Right hindlimb (tissue), 1 donor: ENCODE measurements at places on chromosomes 7 and 10.

GRCh38 chr10:19974138-19974537 is 157.9 kb downstream of the PLXDC2 start:
- DNase-seq = peak; percentile 44

DNA sequence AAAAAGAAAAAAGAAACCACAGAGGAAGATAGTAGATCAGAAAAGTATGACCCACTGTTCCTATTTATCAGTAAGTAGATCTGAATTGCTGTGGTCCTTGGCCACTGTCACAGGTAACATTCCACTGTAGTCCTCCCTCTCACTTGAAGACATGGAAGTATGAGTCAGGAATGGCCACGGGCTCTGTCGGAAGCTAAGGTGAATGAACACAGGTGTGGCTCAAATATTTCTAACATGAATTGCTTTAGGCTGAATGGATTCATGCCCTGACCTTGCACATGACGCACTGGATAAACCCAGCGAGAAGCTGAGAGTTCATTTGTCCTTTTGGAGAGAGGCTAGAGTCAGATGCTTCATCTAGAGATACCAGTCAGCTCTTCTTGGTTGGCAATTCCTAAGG is 224.5 kb upstream of the SP8 start:
- DNase-seq = no peak

GRCh38 chr10:111204838-111205237 is 128.0 kb downstream of the ADRA2A start:
- DNase-seq = no peak

GRCh38 chr7:116955340-116955739 is 2.0 kb downstream of the ST7 start:
- no peak for DNase-seq

GRCh38 chr10:49594594-49594993 is 15.5 kb upstream of the SLC18A3 start:
- DNase-seq = peak; percentile 54

DNA sequence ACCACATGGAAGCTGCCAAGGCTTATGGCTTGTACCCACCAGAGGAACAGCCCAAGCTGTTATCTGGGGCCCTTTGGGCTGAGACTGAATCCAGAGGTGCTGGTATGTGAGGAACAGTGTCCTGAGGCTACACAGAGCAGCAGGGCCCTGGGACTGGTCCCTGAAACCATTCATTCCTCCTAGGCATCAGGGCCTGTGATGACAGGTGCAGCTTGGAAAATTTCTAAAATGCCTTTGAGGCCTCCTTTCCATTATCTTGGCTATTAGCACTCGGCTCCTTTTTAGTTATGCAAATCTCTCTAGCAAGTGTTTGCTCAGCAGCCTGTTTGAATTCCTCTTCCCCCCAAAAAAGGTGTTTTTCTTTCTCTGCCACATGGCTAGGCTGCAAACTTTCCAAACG is 1151.7 kb upstream of the LRRN3 start:
- DNase-seq = no peak

- DNase-seq = peak; percentile 18
Observed at GRCh38 chr7:22720791-22721786, 5.9 kb upstream of the IL6 start.

GRCh38 chr10:62978482-62978881 is 154.6 kb upstream of the NRBF2 start:
- DNase-seq = no peak

- DNase-seq = no peak
Observed at GRCh38 chr10:122998934-122999333, 9.7 kb downstream of the IKZF5 start.

DNA sequence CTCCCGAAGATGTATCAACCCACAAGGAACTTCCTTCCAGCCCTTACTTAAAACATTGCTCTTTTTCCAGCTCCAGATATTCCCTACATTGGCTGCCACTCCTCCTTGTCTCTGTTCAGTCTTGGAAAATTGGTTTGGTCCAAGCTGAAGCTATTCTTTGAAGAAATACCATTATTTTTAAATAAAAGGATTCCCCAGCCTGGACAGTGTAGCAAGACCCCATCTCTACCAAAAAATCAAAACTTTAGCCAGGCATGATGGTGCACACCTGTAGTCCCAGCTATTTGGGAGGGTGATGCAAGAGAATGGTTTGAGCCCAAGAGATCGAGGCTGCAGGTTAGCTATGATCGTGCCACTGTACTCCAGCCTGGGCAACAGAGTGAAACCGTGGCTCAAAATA is 159.8 kb downstream of the CUX1 start:
- no peak for DNase-seq

- DNase-seq = no peak
Observed at GRCh38 chr7:123004931-123005330, 9.4 kb upstream of the TAS2R16 start.

DNA sequence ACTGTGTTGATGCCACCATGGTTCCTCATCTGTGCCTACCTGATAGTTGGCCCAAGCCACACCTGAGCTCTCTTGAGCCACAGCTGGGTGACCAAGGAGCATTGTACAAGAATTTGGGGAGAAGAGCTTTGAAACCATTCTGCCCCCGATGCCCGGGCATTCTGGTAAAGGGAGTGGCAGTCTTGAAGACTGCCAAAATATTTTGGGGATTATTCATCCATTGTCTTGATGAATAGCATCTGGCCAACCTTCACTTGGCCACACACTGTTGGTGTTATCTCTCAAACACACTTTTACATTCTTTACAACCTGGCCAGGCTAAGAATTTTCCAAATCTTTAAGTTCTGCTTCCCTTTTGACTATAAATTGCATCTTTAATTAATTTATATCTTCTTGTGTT is 113.1 kb upstream of the PCBD1 start:
- DNase-seq = no peak

DNA sequence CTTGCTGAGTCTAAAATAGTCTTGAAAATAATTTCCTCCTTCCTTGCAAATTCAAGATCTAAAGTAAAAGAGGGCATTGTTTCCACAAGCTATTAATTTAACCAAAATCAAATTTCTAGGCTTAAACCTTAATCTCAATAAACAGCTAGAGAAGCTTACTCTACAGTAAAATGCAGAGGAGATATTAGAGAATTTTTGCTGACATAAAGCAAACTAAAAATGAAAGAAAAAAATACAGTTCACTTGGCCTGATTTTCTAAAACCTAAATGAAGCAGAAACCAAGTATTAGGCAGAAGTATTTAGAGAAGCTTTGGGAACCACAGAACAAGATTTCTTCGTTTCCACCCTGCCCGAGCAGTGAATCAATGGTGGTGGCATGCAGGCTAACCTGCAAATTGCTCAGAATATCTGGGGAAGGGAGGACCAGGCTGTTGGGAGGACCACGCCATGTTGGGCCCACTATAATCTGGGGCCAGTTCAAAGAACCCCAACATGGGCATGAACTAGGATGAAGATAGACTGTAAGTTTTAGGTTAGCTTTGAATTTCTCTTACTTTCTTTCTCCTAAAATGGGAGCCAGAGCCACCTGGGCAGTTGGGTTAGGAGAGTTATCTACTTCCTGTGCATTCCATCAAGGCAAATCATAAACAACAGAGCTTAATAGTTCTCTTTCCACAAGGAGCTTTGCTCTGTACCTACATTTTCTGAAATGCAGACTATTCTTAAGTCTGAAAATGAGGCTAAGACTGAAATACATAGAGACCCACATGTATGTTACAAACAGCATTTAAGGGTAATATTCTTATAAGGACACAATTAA is 4.1 kb downstream of the LAMB1 start:
- no peak for DNase-seq

DNA sequence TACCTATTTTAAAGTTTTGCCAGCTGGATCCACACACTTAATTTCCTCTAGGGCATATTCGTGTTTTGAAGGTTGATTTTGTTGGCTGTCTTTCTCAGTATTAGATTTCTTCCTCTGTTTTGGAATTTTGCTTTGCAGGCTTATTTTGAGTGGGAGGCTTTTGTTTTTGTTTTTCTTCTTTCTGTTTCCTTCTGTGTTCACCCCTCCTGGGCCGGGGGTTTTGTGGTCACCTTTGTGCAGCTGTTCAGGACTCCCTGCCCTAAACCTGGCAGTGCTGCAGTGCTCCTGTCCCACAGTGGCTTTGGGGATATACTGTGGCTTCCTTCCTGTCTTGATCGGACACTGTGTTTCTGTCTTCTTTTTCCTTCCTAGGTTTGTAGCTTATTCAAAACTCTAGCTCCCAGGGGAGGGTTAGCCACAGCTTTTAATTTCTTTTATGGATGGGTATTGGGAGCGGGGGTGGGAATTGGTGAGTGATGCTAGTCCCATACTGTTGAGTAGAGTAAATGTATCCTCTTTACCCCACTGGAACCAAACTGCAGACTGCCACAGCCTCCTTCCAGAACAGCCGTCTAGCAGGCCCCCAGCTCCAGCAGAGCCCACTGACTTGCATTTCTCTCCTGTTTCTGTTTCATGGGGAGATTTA is 228.7 kb upstream of the FZD8 start:
- DNase-seq = no peak

DNA sequence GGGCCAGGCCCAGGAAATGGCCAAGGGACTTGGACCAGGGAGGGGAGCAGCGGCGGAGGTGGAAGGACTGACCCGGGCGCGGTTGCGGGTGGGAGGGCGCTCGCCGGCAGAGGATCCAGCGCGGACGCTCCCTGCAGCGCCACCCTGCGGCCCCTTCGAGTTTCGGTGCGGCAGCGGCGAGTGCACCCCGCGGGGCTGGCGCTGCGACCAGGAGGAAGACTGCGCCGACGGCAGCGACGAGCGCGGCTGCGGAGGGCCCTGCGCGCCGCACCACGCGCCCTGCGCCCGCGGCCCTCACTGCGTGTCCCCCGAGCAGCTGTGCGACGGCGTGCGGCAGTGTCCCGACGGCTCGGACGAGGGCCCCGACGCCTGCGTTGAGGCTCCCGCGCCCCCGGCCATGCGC is 16.8 kb upstream of the ZNF467 start:
- DNase-seq = peak; percentile 51

- no peak for DNase-seq
Observed at GRCh38 chr10:3708852-3709251, 76.2 kb downstream of the KLF6 start.

DNA sequence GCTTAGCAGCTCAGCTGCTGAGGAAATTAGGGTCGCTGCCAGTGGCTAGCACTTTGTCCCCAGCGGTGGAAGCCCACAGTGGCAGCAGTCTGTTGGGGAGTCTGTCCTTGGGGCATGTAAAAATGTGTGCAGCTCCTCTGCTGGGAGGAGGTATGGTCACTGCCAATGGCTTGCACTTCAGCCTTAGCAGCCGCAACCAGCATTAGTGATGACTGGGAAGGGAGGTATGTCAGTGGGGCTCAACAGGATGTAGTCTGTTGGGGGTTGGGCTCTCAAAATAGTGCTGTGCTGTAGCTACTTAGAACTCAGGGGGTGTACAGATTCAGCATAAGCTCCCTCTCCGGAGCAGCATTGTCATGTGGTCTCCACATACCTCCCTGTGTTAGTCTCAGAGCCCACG is 189.9 kb downstream of the ZEB1 start:
- no peak for DNase-seq

DNA sequence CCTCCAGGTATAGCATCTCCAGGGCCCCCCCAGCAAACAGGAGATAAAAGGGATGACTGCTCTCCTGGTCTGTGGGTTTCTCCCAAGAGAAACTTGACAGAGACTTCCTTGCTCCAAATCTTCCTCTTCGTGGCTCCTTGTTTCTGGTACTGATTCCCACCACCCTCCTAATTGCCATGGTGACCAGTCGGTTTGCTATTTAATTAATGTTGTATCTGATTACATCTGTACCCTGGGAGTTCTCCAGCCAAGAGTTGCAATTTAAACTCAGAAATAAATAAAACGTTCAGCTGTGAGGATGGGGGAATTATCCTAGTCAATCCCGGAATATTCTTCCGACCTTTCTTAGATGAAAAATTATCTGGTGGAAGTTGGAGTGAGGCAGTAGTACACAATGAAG is 264.7 kb downstream of the PAXIP1 start:
- DNase-seq = no peak

GRCh38 chr10:98460837-98461499 is 14.2 kb upstream of the HPS1 start:
- no peak for DNase-seq

- DNase-seq = no peak
Observed at GRCh38 chr10:71769279-71769823, 4.0 kb downstream of the VSIR start.

DNA sequence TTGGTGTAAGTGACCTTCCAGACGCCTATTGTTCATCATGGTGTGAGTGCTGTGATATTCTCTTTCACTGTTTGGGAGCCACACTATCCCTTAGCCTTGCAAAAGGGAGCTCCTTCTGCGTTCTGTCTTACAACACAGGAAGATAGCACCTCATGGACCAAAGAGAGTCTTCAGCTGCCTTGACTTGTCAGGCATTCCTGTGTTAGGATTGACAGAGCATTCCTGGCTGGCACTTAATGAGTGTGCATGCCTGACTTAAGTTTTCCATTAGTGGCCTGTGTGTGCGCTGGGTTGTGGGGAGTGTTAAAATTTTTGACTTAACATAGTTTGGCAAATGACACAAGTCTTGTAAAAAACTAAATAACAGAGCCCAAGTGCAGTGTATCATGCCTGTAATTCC is 21.9 kb upstream of the MSRB2 start:
- DNase-seq = no peak

- no peak for DNase-seq
Observed at GRCh38 chr7:53602817-53603418, 567.5 kb downstream of the POM121L12 start.

GRCh38 chr7:76377186-76377918 is 18.6 kb upstream of the YWHAG start:
- DNase-seq = no peak

DNA sequence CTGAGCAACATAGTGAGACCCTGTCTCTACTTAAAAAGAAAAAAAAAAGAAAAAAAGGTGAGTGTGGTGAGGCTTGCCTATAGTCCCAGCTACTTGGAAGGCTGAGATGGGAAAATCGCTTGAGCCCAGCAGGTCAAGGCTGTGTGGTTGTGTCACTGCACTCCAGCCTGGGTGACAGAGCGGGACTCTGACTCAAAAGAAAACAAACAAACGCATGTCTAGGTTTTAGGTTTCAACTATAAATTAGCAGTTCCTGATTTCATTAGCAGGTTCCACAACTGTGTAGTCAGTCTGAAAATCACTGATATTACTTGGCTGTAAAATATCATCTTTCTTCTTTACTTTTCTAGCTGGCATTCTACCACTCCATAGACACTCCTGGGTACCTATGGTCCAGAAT is 155.7 kb upstream of the HGF start:
- DNase-seq = no peak

DNA sequence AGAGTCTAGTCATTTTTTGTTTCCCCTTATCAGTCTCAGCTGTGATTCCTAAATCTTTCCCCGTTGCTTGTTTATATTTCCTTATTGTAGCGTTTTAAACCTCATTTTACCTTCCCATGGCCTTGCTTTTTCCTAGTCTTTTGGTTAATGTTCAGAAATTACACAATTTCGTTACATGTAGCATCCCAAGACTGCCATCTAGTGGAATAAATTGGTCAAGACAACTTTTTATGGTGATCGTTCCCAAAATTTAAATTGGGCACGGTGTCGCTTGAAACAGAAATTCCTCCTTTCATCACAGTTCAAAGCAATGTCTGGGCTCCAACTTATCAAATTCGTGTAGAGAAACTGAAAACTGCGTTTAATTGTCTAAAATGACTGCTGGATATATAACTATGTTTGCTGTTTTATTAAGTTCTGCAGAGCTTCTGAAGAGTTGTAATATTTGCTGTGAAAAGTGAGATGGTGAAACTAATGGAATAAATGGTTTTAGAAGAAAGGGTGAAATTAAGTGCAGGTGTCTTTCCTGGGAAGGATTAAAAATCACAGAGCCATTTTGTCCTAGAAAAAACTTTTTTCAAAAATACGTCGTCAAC is 370.2 kb downstream of the PHF14 start:
- DNase-seq = no peak
